ENCODE measurements at places on chromosomes 12 and 14.

DNA sequence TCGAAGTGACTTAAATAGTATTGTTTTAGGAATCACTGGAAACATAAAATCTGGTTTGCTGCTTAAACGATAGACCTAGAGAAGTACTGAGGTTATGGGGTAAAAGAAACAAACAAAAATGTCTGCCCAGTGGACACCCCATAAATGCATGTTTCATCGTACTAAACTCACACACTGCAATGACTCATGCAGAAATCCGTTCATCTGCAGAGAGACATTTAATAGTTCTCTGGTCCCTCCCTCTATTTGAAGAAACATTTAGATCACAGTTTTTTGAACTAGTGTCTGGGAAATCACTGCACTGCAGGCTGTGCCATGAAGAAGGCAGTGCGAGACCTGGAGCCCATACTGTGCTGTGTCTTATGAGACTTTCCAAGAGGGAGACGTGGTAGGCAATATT lies 25.5 kb downstream of the SLC17A8 start:
- no peak for DNase-seq

DNA sequence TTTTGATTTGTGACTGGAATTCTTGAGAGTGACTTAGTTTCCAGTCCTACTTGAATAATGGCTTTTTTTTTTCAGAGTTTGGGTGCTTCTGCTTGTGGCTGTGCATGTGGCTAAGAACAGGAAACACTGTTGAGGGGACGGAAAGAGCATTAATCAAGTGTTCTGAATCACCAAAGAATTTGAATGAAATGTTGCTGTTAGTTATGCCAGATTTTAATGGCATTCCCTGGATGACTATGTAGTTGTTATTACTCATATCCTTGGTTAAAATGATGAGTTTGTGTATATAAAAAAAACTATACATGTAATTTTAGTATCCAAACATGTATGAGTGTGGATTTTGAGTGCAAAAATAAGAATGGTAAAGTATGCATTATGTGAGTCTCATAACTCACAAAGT lies 347.9 kb downstream of the BCAT1 start:
- DNase-seq: no peak

DNA sequence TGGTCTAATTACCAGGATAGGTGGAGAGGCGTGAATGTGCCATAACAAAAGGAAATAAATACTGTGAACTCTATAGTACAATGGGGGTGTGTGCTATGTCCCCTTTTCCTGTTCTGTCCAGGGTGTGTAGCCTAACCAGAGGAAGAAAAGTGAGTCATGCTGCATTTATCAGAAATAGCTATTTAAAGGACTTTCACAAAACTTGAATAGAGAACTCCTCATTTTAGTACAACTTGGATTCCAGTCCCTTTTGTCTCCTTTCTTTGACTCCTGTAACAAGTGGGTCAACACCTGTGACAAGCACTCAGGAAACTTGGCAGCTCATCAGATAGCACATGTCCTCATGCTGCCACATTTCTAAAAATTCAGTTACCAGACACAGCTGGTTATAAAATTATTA lies 123.4 kb downstream of the CCDC91 start:
- DNase-seq: no peak

DNA sequence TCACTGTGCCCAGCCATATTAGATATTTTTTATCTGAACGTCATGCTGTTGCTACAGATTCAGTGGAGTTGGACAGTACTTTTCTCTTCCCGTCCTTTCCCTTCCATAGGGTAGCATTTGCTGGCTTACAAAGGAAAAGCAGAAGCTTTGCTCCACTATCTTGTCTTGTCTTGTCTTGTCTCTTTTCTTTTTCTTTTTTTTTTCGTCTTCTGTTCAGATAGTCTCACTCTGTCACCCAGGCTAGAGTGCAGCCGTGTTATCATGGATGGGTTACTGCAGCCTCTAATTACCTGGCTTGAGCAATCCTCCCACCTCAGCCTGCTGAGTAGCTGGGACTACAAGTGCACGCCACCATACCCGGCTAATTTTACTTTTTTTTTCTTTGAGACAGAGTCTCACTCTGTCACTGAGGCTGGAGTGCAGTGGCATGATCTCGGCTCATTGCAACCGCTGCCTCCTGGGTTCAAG lies 21.1 kb downstream of the OR10G3 start:
- no peak for DNase-seq

DNA sequence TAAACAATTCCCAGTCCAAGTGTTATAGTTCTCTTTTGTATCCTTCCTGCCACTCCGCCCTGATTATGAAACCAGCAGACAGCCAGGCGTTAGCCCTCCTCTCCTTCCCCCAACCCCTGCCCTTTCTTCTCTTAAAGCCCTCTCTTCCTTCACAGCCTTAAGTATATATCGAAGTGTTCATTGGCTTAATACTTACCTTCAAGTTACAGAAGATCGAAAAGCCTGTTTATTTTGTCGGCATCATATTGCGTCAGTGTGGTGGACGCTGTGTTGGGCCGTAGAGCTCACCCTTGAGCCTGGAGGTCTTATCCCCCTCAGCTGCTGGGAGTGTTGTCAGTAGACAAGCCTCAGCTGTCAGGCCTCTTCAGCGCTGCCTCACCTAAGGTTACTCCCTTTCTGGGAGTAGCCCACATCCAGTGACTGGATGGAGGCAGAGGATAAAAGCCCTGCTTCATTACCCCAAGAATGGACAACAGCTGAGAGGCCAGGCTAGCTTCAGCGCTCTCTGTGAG lies 36.2 kb downstream of the CMAS start:
- no peak for DNase-seq

DNA sequence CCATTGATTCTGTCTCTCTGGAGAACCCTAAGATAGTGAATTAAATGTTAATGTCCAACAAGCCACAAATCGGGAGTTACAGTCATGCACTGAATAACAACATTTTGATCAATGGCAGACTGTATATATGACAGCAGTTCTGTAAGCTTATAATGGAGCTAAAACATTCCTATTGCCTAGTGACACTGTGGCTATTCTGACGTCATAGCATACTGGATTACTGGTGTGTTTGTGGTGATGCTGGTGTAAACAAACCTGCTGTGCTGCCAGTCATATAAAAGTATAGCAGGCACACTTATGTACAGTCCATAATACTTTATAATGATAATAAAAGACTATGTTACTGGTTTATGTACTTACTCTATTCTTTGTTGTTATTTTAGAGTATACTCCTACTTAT lies 56.7 kb upstream of the BICD1 start:
- DNase-seq: no peak

DNA sequence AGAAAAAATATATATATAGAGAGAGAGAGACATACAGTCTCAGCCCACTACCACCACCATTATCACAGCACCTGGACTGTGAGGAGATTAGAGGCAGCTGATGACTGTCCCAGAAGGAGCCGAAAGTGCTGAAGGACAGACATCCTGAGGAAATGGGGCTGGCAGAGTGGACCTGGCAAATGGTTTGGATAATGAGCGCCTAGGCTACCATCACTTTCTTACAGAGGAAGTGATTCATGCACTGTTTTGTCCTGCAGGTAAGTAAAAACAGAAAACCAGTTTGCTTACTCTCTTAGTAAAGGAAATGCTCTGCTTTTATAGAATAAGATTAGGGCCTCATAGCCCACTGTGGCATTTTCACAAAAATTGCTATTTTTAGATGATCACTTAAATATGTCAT lies 28.6 kb upstream of the DNM1L start:
- no peak for DNase-seq

GRCh38 chr14:37060496-37061260 lies 111.7 kb downstream of the SLC25A21 start:
- DNase-seq: no peak

DNA sequence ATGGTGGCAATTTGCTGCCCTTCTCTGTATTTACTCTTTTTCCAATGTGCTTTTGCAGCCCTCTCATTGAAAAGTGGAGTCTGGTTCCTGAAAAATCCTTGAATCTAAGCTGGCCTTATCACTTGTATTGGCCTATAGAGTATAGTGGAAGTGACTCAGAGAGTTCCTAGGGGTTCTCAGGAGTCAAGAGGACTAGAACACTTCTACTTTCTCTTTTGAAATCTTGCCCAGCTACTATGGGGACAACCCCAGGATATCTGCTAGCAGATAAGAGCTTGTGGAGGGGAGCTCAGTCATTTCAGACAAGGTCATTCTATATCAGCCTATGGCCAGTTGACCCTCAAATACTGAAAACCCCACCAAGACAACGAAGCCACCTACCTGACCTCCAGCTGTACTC lies 26.7 kb upstream of the WSCD2 start:
- no peak for DNase-seq

DNA sequence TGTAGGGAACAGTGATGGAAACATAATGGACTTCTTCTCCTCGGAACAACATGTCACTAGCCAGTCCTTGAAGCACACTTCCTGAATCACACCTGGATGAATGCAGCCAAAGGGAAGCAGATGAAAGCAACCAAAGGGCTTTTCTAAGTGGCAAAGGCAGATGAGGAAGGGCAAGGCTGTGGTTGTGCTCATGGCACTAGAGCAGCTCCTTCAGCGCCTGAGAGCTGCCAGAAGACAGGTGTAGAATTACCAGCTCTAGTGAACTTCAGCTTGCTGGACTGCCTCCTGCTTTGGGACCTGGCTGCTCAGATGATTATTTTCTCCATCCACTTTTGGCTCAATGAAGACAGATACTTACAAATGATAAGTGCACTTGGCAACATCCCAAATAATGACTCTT lies 1372.1 kb upstream of the SEL1L start:
- DNase-seq: no peak

DNA sequence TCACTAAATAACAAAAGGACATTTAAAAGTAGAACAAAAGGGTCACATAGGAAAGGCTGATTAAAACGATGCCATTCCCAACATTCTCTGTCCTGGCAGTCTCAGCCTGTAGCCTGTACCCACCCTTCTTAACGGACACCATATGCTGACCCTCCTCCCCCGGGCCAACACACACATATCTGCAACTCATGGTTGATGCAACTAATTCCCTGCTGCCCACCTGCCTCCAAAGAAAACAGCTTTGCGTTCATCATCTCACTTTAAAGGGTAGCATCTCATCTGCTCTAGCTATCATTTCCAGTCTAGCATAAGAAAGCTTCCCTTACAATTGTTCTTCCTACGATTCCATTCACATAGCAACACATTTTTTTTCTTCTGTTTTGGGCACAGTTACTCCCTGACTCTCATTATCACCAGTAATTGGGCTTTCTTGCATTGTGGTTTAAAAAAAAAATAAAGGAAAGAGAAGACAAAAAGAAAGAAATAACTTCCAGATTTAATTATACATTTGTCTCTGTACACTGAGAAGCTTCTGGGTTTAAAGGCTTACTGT lies 92.9 kb downstream of the KCNC2 start:
- no peak for DNase-seq

- no peak for DNase-seq
Measured at GRCh38 chr12:29616664-29617406, 119.3 kb upstream of the OVCH1 start.

- no peak for DNase-seq
Measured at GRCh38 chr12:42643881-42644579, 54.5 kb upstream of the PRICKLE1 start.

DNA sequence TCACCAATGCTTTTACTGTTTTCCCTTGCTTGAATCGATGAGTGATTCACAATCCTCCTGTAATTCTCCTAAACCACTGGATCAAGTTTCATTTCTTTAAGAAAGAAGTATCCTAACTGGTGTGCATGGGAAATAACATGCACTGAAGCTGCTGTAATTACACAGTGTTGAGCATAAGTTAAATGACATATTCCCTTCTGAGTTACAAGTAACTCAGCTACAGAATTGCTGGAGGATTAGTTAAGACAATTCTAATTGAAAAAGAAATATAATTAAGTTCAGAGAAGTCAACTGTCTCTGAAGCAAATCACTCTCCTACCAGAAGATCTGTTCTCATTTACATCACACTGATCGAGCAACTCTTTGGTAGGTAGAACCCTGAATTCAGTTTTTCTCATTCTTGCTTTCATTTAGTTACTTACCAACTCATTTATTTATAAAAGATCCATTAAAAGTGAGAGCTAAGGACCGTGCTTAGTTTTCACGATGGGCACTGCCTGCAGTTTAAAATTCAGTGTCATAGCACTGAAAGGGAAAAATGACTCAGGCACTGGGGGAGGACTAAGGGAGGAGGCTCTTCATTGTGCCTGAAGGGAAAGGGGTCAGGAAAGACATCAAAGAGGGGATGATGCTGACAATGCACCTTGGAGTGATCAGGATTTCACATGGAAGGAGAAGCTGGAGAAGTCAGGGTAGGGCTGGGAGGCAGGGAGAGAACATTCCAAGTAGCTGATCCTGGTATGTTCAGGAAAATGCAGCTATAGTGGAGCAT lies 327.2 kb downstream of the EMP1 start:
- DNase-seq: no peak

GRCh38 chr12:9273276-9273675 lies 65.1 kb upstream of the PZP start:
- no peak for DNase-seq

- DNase-seq: peak; percentile 29
Measured at GRCh38 chr12:12562016-12562483, 613 bp downstream of the DUSP16 start.

- DNase-seq: no peak
Measured at GRCh38 chr12:106188256-106188655, 49.5 kb upstream of the NUAK1 start.

GRCh38 chr14:39372656-39373055 lies 59.6 kb downstream of the FBXO33 start:
- no peak for DNase-seq

- no peak for DNase-seq
Measured at GRCh38 chr12:94516985-94517384, 57.3 kb upstream of the CEP83 start.

DNA sequence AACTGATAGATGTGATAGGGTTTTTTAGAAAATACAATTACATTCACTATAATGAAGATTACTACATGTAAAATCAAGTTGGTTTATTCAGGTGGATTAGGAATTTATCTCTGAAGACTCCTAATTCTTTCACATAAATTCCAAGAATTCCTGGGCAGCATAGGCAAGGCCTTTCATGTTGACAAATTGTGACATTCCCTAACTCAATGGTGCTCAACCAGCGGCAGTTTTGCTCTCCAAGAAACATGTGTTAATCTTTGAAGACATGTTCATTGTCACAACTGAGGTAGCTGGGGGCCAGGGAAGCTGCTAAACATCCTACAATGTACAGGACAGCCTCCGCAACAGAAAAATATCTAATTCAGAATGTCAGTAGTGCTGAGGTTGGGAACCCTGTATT lies 46.3 kb downstream of the PTPRQ start:
- DNase-seq: no peak

- DNase-seq: no peak
Measured at GRCh38 chr14:105195522-105196264, 14.6 kb upstream of the NUDT14 start.

GRCh38 chr14:32564596-32564995 lies 235.5 kb downstream of the AKAP6 start:
- DNase-seq: no peak
